ENCODE measurements at places on chromosomes 1 and 21.

GRCh38 chr1:13540866-13541265 is 27.1 kb upstream of the LRRC38 start:
- H3K4me3 ChIP-seq, result no peak overlapping the region
- no peak overlapping the region for H3K27ac ChIP-seq
- no peak for DNase-seq
- no peaks in the 10 kb centered on the region for H3K27me3 ChIP-seq

DNA sequence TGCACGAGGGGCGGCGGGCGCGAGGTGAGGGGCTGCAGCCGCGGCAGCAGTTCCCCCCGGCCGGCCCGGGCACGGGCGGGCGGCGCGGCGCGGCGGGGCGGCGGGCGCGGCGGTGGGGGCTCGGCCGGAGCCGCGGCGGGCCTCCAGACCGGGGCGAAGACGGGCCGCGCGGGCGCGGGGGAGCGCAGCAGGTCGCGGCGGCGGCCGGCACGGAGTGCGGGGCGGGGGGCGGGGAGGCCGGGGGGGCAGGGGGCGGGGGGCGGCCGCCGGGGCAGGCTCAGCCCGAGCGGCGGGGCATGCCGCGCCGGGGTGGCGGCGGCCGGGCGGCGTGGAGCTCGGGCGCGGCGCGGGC is 311 bp downstream of the IRF2BP2 start:
- no peak overlapping the region for H3K4me3 ChIP-seq
- H3K36me3 ChIP-seq, result peaks cover 38% of the 10 kb centered on the region
- no peak overlapping the region for H3K27ac ChIP-seq
- peaks cover 13% of the 10 kb centered on the region for H3K4me1 ChIP-seq
- no peaks in the 10 kb centered on the region for H3K27me3 ChIP-seq

DNA sequence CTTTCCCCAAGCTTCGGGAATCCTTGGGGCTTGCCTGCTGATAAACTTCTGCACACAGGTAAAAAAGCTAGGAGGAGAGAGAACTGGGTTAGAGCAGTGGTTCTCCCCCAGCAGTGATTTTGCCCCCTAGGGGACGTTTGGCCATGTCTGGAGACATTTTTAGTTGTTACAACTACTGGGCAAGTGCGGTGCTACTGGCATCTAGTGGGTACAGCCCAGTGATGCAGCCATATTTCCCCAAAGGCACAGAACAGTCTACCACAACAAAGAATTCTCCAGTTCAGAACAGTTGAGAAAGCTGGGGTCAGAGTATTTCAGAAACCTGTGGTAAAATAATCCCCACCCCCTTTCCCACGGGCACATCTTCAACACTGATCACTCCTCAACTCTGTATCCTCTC is 41.3 kb downstream of the LRRC71 start:
- H3K27ac ChIP-seq, result no peak overlapping the region
- no peaks in the 10 kb centered on the region for H3K4me1 ChIP-seq
- peaks cover 88% of the 10 kb centered on the region for H3K36me3 ChIP-seq
- H3K4me3 ChIP-seq, result no peak overlapping the region
- DNase-seq, result no peak

GRCh38 chr1:4970532-4970931 is 316.1 kb downstream of the AJAP1 start:
- no peak for DNase-seq
- no peak overlapping the region for H3K4me3 ChIP-seq
- H3K36me3 ChIP-seq, result no peaks in the 10 kb centered on the region
- no peak overlapping the region for H3K27ac ChIP-seq
- H3K27me3 ChIP-seq, result no peaks in the 10 kb centered on the region

- no peak for DNase-seq
- H3K4me3 ChIP-seq, result no peak overlapping the region
- no peaks in the 10 kb centered on the region for H3K27me3 ChIP-seq
- H3K27ac ChIP-seq, result no peak overlapping the region
- no peaks in the 10 kb centered on the region for H3K4me1 ChIP-seq
- no peaks in the 10 kb centered on the region for H3K36me3 ChIP-seq
These were observed 268.1 kb downstream of the DNM3 start for GRCh38 chr1:172109359-172109758.

GRCh38 chr1:204544321-204544720 is 28.1 kb downstream of the MDM4 start:
- H3K36me3 ChIP-seq, result peaks cover 86% of the 10 kb centered on the region
- H3K27ac ChIP-seq, result no peak overlapping the region
- no peak overlapping the region for H3K4me3 ChIP-seq

- H3K27me3 ChIP-seq, result no peaks in the 10 kb centered on the region
- no peak overlapping the region for H3K27ac ChIP-seq
- no peaks in the 10 kb centered on the region for H3K4me1 ChIP-seq
- no peak for DNase-seq
- H3K4me3 ChIP-seq, result no peak overlapping the region
These were observed 28.0 kb upstream of the H3-3A start for GRCh38 chr1:226034482-226034881.

- H3K36me3 ChIP-seq, result peaks cover 82% of the 10 kb centered on the region
- no peaks in the 10 kb centered on the region for H3K4me1 ChIP-seq
- H3K27me3 ChIP-seq, result no peaks in the 10 kb centered on the region
- DNase-seq, result no peak
- no peak overlapping the region for H3K4me3 ChIP-seq
These were observed 25.2 kb downstream of the CHD1L start for GRCh38 chr1:147267711-147268110.

DNA sequence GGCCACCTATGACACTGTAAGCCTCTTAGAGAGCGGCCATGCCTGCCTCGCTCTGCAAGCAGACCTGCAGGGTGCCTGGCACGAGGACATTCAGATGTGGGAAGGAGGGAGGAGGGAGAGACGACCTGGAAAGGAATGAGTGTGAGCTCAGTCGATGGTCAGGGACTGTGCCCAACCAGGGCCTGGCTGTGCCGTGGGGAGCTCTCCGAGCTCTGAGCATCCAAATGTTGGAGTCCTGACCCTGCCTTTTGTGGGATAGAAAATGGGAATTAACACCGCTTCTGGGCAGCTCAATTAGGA is 7.3 kb downstream of the CSTB start:
- H3K4me3 ChIP-seq, result no peak overlapping the region
- H3K27me3 ChIP-seq, result no peaks in the 10 kb centered on the region
- no peak overlapping the region for H3K27ac ChIP-seq
- no peak for DNase-seq

DNA sequence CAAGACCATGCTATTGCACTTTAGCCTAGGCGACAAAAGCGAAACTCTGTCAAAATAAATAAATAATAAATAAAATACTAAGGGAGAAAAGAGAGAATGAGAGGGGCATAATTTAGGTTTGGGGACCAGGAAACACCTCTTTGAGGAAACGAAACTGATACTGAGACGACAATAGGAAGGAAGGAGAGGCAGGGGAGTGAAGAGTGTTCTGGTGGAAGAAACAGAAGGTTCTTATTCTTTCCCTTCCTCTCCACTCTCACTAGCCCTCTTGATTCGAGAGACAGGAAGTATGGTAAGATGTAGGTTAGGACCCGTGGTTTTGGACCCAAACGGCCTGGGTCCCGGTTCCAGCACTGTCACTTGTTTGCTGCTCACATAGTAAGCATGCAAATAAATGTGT is 1.6 kb upstream of the NKAIN1 start:
- no peaks in the 10 kb centered on the region for H3K36me3 ChIP-seq
- H3K4me3 ChIP-seq, result no peak overlapping the region
- no peak overlapping the region for H3K27ac ChIP-seq
- H3K4me1 ChIP-seq, result no peaks in the 10 kb centered on the region
- DNase-seq, result no peak

DNA sequence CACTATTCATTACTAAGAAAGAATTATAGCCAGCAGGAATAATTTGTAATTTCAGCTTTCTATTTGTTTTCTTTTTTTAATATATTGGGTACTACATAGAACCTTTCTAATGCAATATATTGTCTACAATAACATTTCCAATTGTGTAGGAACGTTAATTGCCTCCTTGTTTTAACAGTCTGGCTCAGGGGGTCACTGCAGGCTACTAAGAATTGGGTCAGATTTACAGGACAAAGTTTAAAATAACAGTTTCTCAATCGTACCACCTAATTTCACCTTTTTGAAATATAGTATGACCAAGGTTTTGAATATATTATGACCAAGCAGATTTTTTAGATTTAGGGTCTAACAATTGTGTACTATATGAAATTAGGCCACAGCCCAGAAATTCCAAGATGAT is 2.4 kb downstream of the CFH start:
- no peak overlapping the region for H3K4me3 ChIP-seq
- no peak for DNase-seq
- no peaks in the 10 kb centered on the region for H3K27me3 ChIP-seq
- H3K27ac ChIP-seq, result no peak overlapping the region
- no peaks in the 10 kb centered on the region for H3K4me1 ChIP-seq

- DNase-seq, result no peak
- H3K27me3 ChIP-seq, result no peaks in the 10 kb centered on the region
- H3K36me3 ChIP-seq, result no peaks in the 10 kb centered on the region
- H3K27ac ChIP-seq, result no peak overlapping the region
- no peaks in the 10 kb centered on the region for H3K4me1 ChIP-seq
These were observed 110.5 kb upstream of the UBE2U start for GRCh38 chr1:64092851-64093371.

DNA sequence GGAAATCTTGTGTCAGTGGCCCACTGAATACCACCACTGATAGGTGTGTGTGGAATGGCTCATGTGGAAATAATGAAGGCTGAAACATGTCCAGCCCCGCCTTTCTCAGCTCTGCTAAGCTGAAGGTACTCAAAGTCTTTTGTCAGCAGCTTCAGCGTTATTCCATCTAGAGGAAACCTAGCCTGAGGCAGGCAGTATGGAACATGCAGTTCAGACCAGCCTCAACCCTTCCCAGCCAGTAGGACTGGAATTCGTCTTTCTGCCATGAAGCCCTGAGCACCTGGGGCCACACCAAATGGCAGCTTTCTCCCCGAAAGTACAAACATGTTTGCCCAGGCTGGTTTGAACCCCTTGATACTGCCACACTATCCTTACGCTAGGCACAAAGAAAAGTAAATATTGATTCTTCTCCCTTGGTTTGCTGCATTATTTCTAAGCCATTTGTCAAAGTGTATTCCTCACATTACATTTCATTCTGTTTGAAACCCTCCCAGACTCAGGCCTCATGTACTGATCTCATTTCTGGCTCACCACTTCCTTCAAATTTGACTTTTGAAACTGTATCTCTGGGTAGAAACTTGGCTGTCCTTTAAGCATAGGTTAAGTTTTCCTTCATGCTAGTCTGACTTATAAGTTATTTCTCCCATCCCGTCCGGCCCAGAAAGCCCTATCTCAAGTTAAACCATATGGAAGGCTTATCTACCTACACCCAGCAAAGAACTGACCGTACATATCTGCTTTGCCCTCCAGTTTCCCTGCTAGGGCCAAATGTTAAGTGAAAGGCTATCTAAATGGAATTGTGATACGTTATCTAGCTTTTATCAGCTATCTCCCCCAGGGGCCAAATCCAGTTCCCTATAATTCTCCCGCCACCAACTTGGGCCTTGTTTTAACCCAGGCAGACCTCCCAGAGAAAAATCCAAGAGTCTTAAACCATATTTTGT is 45.7 kb upstream of the HOOK1 start:
- H3K27ac ChIP-seq, result no peak overlapping the region
- H3K27me3 ChIP-seq, result no peaks in the 10 kb centered on the region
- no peak for DNase-seq

DNA sequence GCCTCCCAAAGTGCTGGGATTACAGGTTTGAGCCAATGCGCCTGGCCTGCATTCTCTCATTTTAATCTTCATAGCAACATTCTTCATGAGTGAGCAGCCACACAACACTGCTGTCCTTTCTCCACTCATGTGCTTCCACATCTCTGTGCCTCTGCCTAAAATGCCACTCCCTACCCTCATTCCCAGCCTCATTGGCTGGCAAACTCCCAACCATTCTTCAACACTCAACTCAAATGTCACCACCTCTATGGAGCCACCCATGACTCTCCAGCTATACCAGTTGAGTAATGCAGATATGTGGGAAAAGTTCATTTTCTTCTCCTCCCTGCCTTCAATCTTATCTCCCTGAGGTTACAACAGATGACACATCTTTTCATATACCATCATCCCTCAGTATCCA is 53.9 kb upstream of the ZC3H12A start:
- no peaks in the 10 kb centered on the region for H3K4me1 ChIP-seq
- H3K36me3 ChIP-seq, result peaks cover 3% of the 10 kb centered on the region
- no peak overlapping the region for H3K4me3 ChIP-seq
- DNase-seq, result no peak
- H3K27ac ChIP-seq, result no peak overlapping the region

- peaks cover 16% of the 10 kb centered on the region for H3K36me3 ChIP-seq
- H3K4me1 ChIP-seq, result peaks cover 5% of the 10 kb centered on the region
- H3K4me3 ChIP-seq, result peak overlapping the region; percentile 97
- no peak overlapping the region for H3K27ac ChIP-seq
- DNase-seq, result no peak
These were observed 438 bp downstream of the MRPS6 start for GRCh38 chr21:34073749-34074282.

- peaks cover 41% of the 10 kb centered on the region for H3K4me1 ChIP-seq
- H3K27me3 ChIP-seq, result no peaks in the 10 kb centered on the region
- H3K4me3 ChIP-seq, result no peak overlapping the region
- peak; percentile 60 for DNase-seq
- no peaks in the 10 kb centered on the region for H3K36me3 ChIP-seq
These were observed 23.2 kb downstream of the PLEKHA6 start for GRCh38 chr1:204336421-204337035.

GRCh38 chr21:23900727-23901126 is 1706.6 kb downstream of the MRPL39 start:
- no peak overlapping the region for H3K4me3 ChIP-seq
- H3K27ac ChIP-seq, result no peak overlapping the region
- DNase-seq, result no peak

- peaks cover 3% of the 10 kb centered on the region for H3K36me3 ChIP-seq
- no peaks in the 10 kb centered on the region for H3K4me1 ChIP-seq
- peak; percentile 35 for DNase-seq
- no peak overlapping the region for H3K4me3 ChIP-seq
- no peaks in the 10 kb centered on the region for H3K27me3 ChIP-seq
- H3K27ac ChIP-seq, result no peak overlapping the region
These were observed 17.9 kb downstream of the KRTAP10-1 start for GRCh38 chr21:44521928-44522752.

- H3K27me3 ChIP-seq, result no peaks in the 10 kb centered on the region
- H3K4me3 ChIP-seq, result no peak overlapping the region
- no peak for DNase-seq
These were observed 136.1 kb upstream of the IRF2BP2 start for GRCh38 chr1:234745844-234746797.

DNA sequence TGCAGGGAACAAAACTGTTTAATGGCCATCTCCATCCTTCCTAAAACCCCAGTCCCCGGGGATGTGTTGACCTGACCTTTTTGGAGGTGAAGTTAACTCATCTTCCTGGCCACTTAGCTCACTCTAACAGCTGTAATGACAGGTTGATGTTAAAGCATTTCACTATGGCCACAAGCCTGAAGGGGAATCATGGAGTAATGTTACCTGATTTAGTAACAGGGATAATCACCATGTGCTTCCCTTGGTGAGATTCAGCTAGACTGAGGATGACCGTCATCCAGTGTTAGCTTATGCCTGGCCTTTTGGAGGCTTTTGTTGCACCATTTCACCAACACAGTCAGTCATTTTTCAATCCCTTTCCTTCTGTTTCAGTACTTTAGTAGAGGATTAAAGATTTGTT is 64.3 kb upstream of the RAVER2 start:
- no peaks in the 10 kb centered on the region for H3K4me1 ChIP-seq
- no peak overlapping the region for H3K4me3 ChIP-seq
- H3K27ac ChIP-seq, result no peak overlapping the region
- no peak for DNase-seq

GRCh38 chr1:107056426-107057196 is at the start of gene PRMT6:
TSS of gene PRMT6 (plus strand) at chr1:107056674. CDS start at chr1:107056716, 42 bp downstream.
- no peaks in the 10 kb centered on the region for H3K27me3 ChIP-seq
- H3K36me3 ChIP-seq, result peaks cover 20% of the 10 kb centered on the region
